ENCODE measurements at places on chromosomes 13 and 19. TPM values are rescaled to one million over a fixed set of nuclear protein-coding genes. Genes with fewer than 3 reads are reported as not detected.

Gene CD22
- total RNA-seq: 0.30 TPM

Gene PRSS57
- total RNA-seq: not detected

Gene FFAR1
- total RNA-seq: not detected

Gene SLITRK5
- 0.44 TPM for total RNA-seq

Gene GJB6
- 0.69 TPM for total RNA-seq

Gene NALCN
- total RNA-seq: not detected

Gene MEDAG
- total RNA-seq: not detected

Gene ZNF222
- 7.9 TPM for total RNA-seq

Gene PGLYRP1
- not detected for total RNA-seq

Gene CYP2F1
- not detected for total RNA-seq

Gene TEX26
- total RNA-seq: not detected

Gene LGALS14
- total RNA-seq: not detected

Gene PCDH17
- total RNA-seq: not detected

Gene GET3
- 34.5 TPM for total RNA-seq

Gene PROZ
- total RNA-seq: not detected

Gene SHISA7
- not detected for total RNA-seq

Gene FAM216B
- total RNA-seq: not detected

Gene ITGBL1
- not detected for total RNA-seq

Gene IGFL1
- total RNA-seq: not detected

Gene CTXN1
- total RNA-seq: not detected

Gene ENOX1
- total RNA-seq: not detected

Gene SPTBN4
- 0.30 TPM for total RNA-seq

Gene KLK12
- total RNA-seq: not detected

Gene PEAK3
- 0.11 TPM for total RNA-seq

Gene AP1M2
- total RNA-seq: not detected

Gene KCTD12
- total RNA-seq: 9.3 TPM

Gene IL4I1
- total RNA-seq: 2.6 TPM

Gene FPR1
- not detected for total RNA-seq

Gene PODNL1
- not detected for total RNA-seq

Gene OXGR1
- not detected for total RNA-seq

Gene LILRA2
- total RNA-seq: 0.35 TPM

Gene PRODH2
- total RNA-seq: not detected

Gene KCNC3
- total RNA-seq: 1.6 TPM

Gene SYNE4
- total RNA-seq: 4.8 TPM

Gene CKAP2
- 16.5 TPM for total RNA-seq

Gene LILRA1
- total RNA-seq: not detected

Gene EHD2
- total RNA-seq: not detected

Gene ZIC2
- not detected for total RNA-seq

Gene COMP
- total RNA-seq: not detected

Gene KRTDAP
- not detected for total RNA-seq

Gene KIR2DL3
- not detected for total RNA-seq

Gene SLC6A16
- 5.1 TPM for total RNA-seq

Gene PEG3
- not detected for total RNA-seq

Gene TYK2
- 297 TPM for total RNA-seq

All from CD4-positive, alpha-beta memory T cell (primary cell).